ENCODE measurements at places on chromosomes 13 and 19.

DNA sequence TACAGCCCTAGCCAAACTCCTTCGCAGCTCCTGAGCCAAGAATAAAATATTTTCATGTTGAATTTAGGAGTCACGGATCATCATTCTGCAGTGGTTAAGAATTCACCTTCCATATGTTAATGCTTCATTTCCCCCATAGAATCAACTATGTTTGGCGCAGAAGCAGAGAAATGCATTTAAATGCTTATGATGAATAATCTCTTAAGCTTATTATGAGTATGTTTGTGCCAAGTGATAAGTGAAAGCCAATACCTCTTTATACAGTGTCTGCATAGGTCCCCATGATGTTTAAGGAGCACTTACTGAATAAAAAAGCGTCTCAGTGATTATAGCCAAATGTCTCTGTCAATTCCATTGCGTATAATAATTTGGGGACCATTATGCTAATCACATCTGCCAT is 32.7 kb upstream of the POMP start:
- DNase-seq, result no peak

DNA sequence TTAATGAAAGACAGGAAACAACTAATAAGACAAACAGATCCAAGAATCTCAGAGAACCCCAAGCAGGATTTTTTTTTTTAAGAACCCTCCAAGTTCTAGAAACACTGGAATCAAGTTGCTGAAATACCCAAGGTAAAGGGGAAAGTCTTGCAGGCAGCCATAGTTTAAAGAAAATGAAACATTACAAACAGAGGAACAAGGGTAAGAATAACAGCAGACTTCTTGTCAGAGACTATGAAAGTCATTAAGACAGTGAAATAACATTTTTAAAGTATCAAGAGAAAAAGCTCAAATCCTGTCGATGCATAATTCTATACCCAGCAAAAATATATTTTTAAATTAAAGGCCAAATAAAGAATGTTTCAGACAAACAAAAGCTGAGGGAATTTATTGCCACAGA is 67.1 kb downstream of the WASF3 start:
- no peak for DNase-seq

DNA sequence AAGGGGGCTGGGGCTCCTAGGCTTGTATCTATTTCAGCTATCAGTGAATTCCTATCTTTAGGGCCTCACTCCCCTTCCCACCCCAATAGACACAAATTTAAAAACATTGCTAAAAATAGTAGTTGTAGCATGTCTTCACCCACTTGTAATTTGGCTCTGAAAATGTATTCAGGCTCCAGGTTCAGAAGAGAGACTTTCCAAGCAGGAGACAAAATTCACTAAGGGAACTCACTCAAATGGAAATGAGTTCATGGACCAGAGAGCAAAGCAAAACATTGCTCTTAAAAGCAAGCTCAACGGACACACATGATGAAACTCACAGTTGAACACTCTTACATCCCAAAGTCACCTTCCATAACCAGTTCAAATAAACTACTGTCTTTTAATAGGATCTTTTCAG is 36.8 kb downstream of the PHF11 start:
- DNase-seq, result no peak

GRCh38 chr13:30111810-30112209 is 195.5 kb downstream of the KATNAL1 start:
- DNase-seq, result no peak

DNA sequence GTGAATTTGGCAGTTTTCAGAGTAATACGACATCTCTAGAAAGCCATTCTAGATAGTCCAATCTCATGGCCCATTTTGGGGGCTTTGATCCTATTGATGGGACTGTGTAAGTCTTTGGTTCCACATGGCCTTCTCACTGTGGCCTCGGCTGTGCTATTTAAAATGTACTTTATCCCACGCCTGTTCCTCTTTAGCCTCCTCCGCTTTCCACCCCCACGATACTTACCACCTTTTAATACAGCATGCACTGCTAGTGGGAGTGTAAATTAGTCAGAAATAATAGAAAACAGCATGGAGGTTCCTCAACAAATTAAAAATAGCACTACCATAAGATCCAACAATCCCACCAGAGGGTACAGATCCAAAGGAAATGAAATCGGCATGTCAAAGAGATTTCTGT is 28.3 kb upstream of the CEBPG start:
- no peak for DNase-seq
